EL (cell line): ENCODE measurements at places on chromosomes 1 and 21.

- DNase-seq = no peak
Observed at GRCh38 chr1:236638945-236639344, 34.6 kb upstream of the HEATR1 start.

DNA sequence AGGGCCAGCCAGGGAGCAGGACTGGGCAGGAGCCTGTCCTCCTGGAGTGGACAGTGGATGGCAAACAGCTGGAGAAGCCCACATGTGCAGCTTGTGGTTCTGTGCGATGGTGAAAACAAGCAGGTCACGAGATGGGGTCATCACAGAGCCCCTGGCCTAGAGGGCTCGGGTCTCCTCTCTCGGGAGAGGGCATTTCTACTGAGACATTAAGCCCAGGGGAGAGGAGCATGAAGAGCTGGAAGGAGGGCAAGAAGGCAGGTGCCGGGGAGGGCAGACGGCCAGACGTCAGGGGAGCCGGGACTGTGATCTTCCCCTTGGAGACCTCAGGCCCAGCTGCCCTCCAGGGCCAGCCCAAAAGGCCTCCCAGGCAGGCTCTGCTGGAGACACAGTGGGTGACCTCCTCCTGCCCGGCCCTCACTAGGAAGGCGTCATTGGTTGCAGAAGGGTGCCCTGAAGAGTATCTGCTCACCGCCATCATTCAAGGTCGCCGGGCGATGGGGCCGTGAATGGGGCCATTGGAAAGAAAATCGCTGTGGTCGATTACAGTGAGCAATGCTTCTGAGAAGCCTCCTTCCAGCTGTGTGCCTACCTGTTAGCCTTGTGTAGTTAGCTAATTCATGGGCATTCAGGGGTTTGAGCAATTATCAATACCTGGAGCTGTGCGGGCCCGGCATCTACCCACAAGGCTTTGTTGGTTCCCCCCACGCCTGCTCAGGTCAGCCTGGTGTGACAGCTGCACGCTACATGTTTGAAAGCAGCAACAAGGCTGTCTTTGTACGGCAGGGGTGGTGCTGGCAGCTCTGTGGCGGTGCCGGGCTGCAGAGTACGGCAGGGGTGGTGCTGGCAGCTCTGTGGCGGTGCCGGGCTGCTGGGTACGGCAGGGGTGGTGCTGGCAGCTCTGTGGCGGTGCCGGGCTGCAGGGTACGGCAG lies 72.3 kb upstream of the ACTRT2 start:
- no peak for DNase-seq

GRCh38 chr1:116990612-116991151 lies 10.9 kb upstream of the CD101 start:
- DNase-seq = no peak

DNA sequence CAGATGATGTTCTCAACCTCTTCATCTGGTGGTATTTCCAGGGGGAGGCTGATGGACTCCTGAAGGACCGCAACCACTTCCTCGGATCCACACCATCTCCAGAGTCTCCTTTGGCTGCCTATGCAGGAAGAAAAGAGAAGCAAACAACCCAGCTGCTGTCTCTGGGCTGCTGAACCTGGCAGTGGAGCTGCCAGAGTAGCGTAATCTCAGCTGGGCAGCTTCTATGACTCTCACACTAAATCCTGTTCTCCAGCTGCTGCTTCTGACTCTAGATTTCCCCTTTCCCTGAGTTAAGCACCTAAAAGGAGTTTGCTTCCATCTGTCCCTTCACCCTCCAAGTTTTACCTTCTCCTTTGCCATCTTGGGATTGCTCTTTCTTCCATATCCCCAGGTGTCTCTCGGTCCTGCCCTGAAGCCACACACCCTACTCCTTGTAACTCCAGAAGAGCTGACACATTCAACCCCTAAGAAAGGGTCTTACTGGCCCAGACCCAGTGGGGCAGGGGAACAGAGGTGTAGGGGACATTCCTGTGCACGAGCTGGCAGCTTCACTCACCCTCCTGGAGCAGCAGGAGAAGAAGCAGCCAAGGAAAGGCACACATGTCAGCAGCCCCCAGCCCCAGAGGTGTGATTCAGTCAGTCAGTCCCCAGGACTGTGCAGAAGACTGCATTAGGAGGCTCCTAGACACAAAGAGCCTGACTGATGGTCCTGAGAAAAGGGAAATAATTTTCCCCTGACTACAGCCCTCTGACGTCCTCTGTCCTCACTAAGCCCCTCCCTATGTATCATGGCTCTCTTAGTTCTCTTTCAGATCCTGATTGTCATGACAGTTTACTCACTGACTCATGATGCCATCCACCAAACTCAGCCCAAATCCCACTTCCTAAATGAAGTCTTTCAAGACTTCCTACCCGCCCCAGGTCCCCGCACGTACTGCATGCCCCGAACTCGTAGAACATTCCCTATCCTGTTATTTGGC lies at the start of gene SLAMF9:
TSS of gene SLAMF9 (minus strand) at position 702 of the 980 bp plus-strand sequence. CDS start at position 602, 100 bp downstream.
- peak; percentile 50 for DNase-seq

DNA sequence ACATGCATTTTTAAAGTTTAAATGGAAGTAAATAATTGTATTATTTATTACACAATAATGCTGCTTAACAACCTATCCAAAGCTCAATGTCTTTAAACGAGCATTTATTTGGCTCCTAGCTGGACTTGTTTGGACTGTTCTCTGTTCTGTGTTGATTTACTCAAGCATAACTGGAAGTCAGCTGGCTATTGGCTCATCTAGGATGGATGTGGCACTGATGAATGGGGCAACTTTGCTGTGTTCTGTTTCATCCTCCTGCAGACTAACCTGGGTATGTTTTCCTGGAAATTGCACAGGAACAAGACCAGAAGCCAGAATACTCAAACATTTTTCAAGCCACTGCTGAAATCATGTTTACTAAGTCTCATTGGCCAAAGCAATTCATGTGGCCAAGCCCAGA lies 70.8 kb upstream of the HSD17B7 start:
- no peak for DNase-seq

- DNase-seq = no peak
Observed at GRCh38 chr1:116716391-116716790, 37.8 kb upstream of the CD2 start.

DNA sequence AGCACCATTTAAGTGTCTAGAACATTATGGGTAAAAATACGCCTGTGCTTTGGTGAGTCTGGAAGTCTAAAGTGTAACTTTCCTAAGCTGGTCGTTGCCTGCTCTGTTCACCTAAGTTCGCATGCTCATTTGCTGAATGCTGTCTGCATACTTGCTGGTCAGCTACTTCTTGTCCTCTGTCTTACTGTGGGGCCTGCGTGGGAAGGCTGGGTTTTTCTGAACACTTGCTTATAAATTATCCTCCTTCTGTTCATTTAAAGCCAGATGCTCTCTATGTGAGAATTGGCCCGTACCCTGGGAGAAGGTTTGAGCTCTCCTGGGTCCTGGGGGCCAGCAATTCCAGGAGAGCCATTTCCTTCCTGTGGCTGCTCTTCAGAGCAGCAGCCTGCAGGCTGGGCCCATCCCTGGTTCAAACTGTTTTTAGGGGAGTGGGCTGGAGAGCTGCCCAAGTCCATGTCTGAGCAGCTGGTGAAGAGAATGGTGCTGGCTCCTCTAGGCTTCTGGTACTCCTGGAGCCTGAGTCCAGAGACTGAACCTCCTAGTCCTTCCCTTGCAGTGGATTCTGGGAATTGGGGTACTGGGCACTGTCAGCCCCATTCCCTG lies 75.7 kb downstream of the GALNT2 start:
- DNase-seq = no peak

DNA sequence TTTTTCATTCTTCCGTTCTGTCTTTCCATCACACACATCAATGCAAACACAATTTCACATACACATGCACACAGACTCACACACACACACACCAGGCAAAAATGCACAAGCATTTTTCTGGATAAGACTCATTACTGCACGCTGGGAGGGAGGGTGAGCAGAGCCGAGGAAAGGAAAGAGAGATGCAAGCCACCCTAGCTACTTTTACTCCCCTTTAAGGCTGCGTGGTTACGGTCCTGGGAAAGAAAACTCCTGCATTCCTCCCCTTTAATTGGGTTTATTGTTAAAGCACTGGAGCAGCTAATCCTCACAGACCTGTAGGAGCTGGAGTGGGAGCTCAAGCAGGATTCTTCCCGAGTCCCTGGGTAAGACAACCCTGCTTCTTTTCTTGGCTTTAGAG lies at the start of gene CAMK1G:
TSS of gene CAMK1G (plus strand) at position 307 of the 400 bp plus-strand sequence. CDS start 11,270 bp downstream, outside the sequence.
- DNase-seq = peak; percentile 83

GRCh38 chr1:40646315-40646714 lies 19.2 kb downstream of the RIMS3 start:
- DNase-seq = peak; percentile 33

- DNase-seq = no peak
Observed at GRCh38 chr1:215645182-215645581, 78.1 kb downstream of the KCTD3 start.

DNA sequence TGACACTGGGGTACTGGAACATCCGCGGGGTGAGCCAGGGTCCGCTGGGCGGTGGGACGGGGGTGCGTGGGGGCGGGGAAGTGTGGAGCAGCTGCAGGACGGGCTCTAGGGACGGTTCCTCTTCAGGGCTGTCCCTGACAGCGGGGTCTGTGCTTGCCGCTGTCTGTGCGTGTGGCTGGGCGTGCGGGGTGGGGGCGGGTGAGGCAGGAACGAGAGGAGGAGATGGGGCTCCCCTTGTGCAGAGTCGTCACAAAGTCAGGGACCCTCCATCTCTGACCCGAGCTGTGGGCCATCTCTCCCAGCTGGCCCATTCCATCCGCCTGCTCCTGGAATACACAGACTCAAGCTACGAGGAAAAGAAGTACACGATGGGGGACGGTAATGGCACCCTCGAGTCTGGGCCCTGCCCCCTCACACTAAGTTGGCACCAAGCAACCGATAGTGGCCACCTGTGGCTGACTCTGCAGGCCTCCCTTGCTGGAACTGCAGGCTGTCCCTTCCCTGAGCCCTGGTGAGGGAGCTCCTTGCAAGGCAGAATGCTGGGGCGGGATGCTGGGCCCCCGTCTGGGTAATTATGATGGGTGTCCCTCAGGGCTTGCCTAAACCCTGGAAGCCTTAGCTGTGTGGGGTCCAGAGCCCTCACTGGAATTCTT lies 392 bp downstream of the GSTM2 start:
- peak; percentile 3 for DNase-seq

- DNase-seq = peak; percentile 16
Observed at GRCh38 chr1:19757641-19758040, 42.1 kb downstream of the TMCO4 start.

DNA sequence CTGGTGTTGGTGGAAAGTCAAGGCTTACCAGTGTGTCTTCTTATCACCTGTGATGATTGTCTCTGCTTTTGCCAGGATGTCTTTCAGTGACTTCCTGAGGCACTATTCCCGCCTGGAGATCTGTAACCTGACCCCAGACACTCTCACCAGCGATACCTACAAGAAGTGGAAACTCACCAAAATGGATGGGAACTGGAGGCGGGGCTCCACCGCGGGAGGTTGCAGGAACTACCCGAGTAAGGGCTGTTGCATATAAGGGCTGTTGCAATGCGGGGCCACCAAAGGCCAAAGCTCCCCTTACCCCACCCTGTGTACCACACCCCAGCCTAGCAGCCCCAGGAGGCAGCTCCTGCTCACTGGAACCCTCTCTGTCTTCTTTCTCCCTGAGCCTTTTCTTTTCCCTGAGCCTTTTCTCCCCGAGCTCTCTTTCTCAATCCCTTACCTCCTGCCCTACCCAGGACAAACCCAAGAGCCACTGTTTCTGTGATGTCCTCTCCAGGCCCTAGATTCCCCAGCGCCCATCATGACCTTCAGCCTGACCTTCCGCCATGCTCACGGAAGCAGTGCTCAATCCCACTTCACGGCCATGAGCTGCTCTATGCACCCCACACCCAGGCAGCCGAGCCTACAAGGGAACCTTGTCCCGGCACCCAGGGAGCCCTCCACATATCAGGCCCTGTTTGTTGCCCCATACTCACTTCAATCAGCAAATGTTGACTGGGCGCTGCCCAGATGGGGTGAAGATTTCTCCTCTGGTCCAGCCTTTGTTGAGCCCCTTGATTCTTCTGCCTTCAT lies 40.6 kb downstream of the CAPN2 start:
- no peak for DNase-seq

GRCh38 chr1:190353538-190354101 lies 124.0 kb downstream of the BRINP3 start:
- DNase-seq = no peak

GRCh38 chr1:193569983-193570269 lies 383.5 kb upstream of the B3GALT2 start:
- DNase-seq = no peak

DNA sequence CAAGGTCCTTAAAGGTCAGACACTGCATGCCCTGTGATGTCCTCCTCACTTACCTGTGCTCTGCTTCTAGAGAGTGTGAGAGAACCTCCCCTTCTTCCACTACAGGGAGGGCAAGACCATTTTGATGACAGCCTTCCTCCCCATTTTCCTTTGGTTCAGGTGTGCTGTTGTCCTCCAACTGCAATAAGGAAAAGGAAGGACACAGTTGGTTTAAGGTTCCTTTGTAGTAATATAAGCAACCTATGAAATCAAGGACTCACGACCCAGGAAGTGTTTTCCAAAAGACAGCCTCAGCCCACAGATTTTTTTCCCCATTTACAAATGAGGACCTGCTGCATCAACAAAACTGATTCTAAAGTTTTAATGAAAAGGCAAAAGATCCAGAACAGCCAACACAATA lies 6.6 kb upstream of the CCDC17 start:
- no peak for DNase-seq

- DNase-seq = no peak
Observed at GRCh38 chr1:87348341-87349019, 19.8 kb downstream of the LMO4 start.

GRCh38 chr1:219518168-219518906 lies 94.6 kb downstream of the ZC3H11B start:
- peak; percentile 86 for DNase-seq

DNA sequence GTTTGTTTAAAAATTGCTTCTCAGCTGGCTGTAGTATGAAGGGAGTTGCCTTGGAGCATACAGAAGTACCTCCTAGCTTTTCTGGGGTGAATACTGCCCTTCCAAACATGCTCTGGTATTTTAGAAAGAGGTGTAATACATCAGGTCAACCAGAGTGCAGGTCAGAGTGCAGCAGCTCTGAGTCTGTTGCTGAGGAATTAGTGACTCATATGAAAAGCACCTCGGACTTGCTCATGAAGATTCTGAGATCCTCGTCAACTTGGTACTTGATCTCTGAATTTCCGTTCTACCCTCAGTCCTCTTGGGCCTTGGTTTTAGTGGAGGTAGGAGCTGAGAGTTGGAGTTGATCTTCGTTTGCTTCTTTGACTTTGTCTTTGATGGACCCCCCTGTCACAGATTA lies 67.3 kb downstream of the NOS1AP start:
- peak; percentile 89 for DNase-seq

DNA sequence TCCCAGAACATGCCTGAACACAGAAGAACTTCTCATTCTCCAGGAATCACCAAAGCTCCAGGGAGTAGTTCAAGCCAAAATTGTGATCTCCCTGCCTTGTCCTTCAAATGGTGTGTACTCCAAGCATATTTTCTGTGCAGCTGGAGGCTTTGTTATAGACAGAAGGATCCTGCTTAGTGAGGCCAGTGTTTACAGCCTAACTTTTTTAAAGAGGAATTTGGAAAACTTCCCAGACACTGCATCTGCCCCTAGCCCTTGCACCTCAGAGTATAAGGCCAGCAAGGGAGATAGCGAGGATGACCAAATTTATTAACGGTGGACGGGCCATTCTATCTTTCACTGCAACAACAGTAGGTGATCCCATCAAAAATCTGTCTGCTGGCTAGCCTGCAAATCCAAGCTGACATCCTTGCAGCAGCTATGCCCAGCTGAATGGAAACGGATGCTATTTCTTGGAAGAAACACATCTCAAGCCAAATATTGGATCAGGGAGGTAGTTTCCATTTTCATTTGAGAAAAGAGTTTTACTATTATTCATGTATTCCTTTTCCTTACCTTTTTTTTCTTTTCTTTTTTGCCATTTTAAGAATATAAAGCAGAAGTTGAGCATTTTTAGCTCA lies 249.8 kb downstream of the USH2A start:
- DNase-seq = peak; percentile 23
